NB4 (cell line): ENCODE measurements at places on chromosomes 11 and 22.
A peak's percentile ranks its signal among the peaks of the same experiment; 100 is the strongest.

- peak; percentile 25 for DNase-seq
Observed at GRCh38 chr11:1727096-1727690, 23.2 kb downstream of the IFITM10 start.

- DNase-seq = no peak
Observed at GRCh38 chr11:85539740-85540139, 87.4 kb downstream of the DLG2 start.

- no peak for DNase-seq
Observed at GRCh38 chr11:2798951-2799761, 86.4 kb downstream of the CDKN1C start.

DNA sequence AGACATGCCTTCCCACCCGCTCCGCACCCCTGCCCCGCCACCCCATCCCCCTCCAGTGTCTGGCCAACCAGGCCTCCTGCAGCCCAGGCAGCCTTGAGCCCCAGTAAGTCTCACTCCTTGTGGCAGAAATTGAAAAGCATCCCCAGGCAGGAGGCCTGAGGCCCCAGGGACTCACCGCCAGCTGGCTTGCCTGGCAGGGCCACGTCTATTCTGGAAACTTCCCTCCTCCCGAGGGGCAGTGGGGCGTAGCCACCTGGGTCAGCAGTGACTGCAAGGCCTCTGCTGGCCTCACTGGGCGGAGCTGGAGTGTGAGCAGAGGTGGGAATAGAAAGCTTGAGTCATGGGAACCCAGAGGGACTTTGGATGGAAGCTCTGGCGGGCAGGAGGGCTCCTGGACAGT lies 26.3 kb downstream of the ANO1 start:
- DNase-seq = no peak

GRCh38 chr11:1574238-1574932 lies 2.3 kb upstream of the DUSP8 start:
- DNase-seq = peak; percentile 77

DNA sequence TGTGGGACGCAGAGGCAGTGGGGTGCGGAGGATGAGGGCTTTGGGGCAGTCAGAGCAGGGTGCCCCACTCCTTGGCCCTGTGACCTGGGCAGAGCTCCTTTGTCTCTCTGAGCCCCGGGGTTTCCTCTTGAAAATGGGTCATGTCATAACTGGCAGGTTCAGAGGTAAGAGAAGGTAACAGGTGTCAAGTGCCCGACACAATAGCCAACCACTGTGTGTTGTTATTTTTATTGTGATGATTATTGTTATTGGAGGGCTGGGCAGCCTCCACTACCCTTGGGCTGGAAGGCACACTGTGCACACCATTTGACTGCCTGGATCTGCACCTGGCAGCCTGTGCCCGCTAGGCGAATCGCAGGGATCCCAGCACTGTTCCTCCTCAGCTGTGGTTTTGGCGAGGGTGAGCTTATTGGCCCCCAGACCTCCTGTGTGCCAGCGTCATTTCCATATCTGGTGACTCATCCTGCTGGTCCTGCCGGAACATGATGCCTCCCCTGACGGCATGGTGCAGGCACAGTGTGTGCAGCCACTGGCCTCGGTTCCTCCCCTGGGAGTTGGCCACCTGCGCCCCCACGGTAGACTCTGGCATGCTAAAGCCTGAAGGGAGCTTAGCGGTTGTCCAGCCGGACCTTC lies 15.4 kb upstream of the SOX10 start:
- peak; percentile 93 for DNase-seq

- DNase-seq = peak; percentile 84
Observed at GRCh38 chr22:40400159-40400558, 29.8 kb downstream of the SGSM3 start.

DNA sequence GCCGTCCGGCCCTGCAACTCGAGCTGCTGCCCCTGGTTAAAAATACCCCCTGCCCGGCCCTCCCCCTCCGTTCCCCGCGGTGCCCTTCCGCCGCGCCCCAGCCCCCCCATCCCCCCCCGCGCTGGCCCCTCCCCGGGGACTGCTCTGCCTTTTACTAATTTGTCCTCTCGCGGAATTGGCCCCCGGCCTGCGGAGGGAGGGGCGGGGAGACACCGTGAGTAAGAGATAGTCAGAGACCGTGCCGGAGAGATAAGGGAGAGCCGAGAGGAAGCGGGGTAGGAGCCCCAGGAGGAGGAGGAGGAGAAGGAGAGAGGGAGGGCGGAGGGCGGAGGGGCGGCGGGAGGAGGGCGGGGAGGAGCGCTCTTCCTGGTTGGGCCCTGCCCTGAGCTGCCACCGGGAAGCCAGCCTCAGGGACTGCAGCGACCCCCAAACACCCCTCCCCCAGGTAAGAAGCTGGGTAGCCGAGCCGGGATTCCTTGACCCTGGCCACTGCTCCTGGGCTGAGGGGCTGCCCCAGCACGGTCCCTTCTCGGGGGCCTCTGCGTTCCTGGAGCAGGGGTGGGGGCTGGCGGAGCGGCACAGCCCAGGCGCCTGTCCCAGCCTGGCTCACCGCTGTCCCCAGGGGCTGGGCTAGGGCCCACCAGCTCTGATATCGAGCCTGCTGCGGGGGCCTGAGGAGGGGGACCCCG lies at the start of gene CAPN1:
Gene CAPN1, plus strand, starts transcription at position 360 of the 689 bp plus-strand sequence. CDS start 774 bp downstream, outside the sequence.
- peak; percentile 97 for DNase-seq

GRCh38 chr22:38335077-38335476 lies 17.8 kb upstream of the CSNK1E start:
- DNase-seq = peak; percentile 37

GRCh38 chr11:61601512-61601911 lies 20.6 kb upstream of the SYT7 start:
- DNase-seq = no peak

GRCh38 chr11:13105237-13105844 lies 96.2 kb downstream of the RASSF10 start:
- DNase-seq = peak; percentile 8

GRCh38 chr11:106748059-106748458 lies 270.2 kb downstream of the GUCY1A2 start:
- DNase-seq = no peak

GRCh38 chr11:99822846-99823565 lies 802.3 kb downstream of the CNTN5 start:
- no peak for DNase-seq

- DNase-seq = no peak
Observed at GRCh38 chr11:3934658-3935057, 79.2 kb downstream of the STIM1 start.

DNA sequence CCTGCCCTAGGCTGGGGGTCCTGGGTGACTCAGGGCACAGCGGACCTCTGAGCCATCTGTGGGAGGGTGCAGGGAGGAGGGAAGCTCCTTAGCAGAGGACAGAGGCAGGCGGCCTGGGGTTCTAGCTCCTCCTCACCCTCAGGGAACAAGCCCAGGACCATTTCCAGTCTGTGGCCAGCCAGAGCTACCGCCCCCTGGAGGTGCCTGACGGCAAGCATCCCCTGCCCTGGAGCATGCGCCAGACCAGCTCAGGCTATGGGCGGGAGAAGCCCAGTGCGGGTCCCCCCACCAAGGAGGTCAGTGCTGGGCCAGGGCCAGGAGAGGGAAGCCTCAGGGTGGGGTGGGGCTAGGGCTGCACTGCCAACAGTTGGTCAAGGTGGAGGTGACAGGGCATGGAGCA lies 26.0 kb upstream of the LRRC10B start:
- peak; percentile 52 for DNase-seq

GRCh38 chr11:47106798-47107411 lies 69.8 kb downstream of the ARFGAP2 start:
- no peak for DNase-seq

- no peak for DNase-seq
Observed at GRCh38 chr11:30350384-30350783, 27.5 kb downstream of the ARL14EP start.

GRCh38 chr22:19673660-19674059 lies 40.6 kb upstream of the SEPTIN5 start:
- DNase-seq = no peak

GRCh38 chr11:113614097-113614496 lies 92.0 kb downstream of the TMPRSS5 start:
- no peak for DNase-seq

GRCh38 chr11:117501237-117501898 lies 173.7 kb downstream of the CEP164 start:
- DNase-seq = no peak

DNA sequence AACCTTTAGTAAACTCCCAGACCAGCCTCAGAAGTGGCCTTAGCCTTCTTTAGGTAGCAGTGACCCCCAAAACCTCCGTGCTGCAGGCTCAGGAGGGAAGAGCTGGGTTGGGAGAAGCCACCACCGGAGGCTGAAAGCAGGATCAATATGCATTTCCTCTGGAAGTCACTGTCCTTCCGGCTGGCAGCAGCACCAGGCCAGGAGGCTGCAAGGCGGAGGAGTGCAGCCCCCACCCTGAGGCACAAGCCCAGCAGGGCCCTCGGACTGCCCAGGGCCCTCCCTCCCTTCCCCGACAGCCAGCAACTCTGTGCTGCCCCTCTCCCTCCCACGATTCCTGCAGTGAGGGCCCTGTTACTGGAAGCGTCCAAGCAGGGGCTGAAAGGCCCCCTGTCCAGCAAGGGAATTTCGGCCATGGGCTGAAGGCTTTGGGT lies 3.2 kb upstream of the NRXN2 start:
- DNase-seq = no peak

DNA sequence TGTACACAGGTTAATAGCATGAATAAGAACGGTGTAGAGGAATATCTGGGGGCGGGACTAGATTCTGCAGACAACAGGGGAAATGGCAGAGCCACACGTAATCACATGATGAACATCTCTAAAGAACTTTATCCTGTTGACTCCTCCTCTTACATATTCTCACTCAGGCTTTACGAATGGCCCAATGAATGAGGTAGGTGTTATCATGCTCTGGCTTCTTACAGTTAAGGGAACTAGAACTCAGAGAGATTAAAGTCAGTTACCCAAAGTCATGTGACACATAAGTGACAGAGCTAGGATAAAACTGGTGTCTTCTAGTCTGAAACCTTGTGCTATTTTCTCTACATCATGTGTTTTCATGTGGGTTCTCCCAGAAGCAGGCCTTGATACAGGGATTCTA lies 49.0 kb upstream of the BMAL1 start:
- no peak for DNase-seq

DNA sequence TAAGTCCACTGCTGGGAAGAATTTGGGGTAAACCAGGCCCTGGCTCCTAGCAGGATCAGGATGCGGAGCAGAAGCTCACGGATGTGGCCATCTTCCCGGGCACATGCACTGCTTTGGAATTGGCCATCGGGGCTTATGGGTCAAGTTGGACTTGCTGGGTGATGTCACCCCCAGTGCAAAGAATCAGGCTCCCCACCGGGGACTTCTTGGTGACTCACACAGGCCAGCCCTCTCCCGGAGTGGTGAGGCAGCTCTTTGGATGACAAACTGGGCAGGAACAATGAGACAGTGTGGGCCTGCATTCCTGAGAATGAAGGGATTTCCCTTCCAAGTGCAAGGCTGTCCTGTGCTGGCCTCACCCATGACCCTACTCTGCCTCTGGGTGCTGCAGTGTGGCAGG lies 128.8 kb upstream of the ANO1 start:
- DNase-seq = no peak

DNA sequence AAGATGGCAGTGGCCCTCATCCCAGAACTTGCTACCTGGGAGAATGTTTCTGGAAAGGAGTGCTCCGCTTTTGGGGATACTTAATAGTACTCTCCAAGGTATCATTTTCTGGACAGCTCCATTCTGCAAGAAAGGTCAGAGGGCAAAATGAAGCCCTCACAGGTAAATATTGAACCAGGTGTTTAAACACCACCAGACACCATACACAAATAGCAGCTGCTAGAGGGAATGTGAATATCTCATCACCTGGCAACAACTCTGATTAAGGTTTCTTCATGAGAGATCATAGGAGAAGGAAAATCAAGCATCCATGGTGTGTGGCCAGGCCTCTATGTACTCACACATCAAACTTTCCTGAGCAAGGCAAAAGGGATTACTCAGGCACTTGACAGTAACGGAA lies 226.1 kb upstream of the FAT3 start:
- no peak for DNase-seq

- DNase-seq = no peak
Observed at GRCh38 chr11:127496165-127496564, 495.6 kb upstream of the KIRREL3 start.

DNA sequence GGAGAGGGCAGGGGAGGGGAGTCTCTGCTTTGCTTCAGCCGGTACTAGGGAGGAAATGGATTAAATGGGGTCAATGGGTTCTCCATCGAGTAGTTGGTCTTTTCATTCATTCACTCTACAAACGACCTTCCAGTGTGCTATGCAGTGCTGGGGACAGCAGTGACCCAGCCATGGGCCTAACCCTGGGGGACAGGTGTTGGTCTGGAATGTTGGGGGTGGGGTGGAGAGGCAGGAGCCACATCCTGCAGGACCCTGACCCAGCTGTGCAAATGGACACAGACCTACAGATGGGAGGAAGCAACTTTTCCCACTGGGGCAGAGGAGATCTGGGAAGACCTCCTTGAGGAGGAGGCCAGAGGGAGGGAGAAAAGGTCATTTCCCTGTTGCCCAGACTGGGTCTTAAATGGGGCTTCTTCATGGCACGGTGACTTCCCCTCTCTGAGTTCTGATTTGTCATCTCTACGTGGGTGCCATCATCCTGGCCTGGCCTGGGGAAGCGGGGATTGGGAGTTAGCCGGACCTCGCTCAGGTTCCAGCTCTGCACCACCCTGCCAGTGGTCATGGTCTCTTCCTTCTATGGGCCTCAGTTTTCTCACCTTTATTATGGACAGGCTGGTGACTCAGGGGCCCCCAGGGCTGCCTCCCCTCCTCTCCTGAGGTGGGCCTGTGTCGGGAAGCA lies 2.0 kb downstream of the CYTH4 start:
- peak; percentile 44 for DNase-seq

GRCh38 chr11:335779-336658 lies 15.4 kb upstream of the IFITM3 start:
- peak; percentile 90 for DNase-seq
